ENCODE measurements at places on chromosomes 13 and 19.

GRCh38 chr13:75637181-75637750 is 1.1 kb downstream of the LMO7 start:
- H3K36me3 ChIP-seq = no peaks in the 10 kb centered on the region
- H3K4me1 ChIP-seq = no peaks in the 10 kb centered on the region
- H3K4me3 ChIP-seq = no peak overlapping the region
- H3K27me3 ChIP-seq = no peaks in the 10 kb centered on the region
- no peak overlapping the region for H3K27ac ChIP-seq

- no peak overlapping the region for H3K27ac ChIP-seq
- H3K36me3 ChIP-seq = no peaks in the 10 kb centered on the region
- H3K4me1 ChIP-seq = no peaks in the 10 kb centered on the region
- no peaks in the 10 kb centered on the region for H3K27me3 ChIP-seq
- DNase-seq = no peak
- no peak overlapping the region for H3K4me3 ChIP-seq
Measured at GRCh38 chr13:102195566-102196462, 206.0 kb downstream of the FGF14 start.

DNA sequence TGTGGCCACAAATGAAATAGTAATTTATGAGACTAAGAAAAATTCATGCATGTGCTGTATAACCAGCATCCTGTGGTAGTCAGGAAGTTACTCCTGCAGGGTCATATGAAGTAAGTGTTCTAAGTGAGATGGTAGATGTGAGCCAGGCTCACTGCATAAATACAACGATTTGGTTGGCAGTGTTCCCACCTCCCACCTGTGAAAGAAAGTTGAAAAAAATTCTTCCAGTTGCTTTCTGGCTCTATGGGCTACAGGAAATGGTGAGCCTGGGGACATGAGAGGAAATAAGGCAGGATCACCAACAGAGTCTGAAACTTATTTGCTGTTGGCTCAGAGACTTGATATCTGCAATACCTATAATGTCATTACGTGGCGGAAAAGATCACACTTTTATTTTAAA is 301.7 kb upstream of the SPRY2 start:
- H3K36me3 ChIP-seq = no peaks in the 10 kb centered on the region
- H3K27me3 ChIP-seq = no peaks in the 10 kb centered on the region
- no peak overlapping the region for H3K27ac ChIP-seq

- peaks cover under 1% of the 10 kb centered on the region for H3K4me1 ChIP-seq
- DNase-seq = no peak
- no peaks in the 10 kb centered on the region for H3K27me3 ChIP-seq
Measured at GRCh38 chr19:6232601-6233055, 47.1 kb downstream of the MLLT1 start.

DNA sequence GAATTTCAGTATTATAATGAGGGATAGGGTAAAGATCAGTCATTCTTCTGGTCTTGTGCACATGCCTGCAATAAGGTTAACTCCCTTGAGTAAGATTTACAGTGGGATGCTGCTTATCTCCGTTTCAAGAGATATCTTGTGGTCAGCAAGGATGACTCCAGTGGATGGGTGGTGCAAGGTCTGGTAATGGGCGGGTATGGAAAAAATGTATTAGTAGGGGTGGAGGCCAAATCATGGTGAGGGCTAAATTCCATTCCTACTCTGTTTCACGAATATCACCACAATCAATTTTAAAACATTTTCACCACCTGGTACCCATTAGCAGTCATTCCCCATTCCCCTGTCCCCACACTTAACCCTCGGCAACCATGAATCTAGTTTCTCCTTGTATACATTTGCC is 40.6 kb downstream of the CCDC122 start:
- no peaks in the 10 kb centered on the region for H3K27me3 ChIP-seq
- no peaks in the 10 kb centered on the region for H3K4me1 ChIP-seq
- DNase-seq = no peak
- H3K4me3 ChIP-seq = no peak overlapping the region
- no peak overlapping the region for H3K27ac ChIP-seq

DNA sequence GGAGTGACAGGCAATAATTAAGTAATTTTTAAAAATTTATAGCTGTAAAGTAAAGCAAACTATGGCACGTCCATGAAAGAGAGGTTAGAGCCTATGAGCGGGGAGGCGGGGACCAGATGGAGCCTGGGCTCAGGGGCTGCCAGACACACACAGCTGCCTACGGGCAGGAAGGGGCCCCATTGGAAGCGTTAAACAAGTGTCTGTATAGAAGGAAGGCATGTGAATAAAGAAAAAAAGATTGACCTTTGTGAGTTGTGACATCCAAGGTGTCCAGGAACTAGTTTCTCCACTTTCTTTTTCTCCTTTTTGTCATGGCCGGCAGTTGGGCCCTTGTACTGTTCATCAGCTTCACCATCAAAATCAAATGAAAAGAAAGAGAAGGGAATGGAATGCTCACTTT is 56.8 kb downstream of the LRCH1 start:
- H3K4me3 ChIP-seq = no peak overlapping the region
- DNase-seq = no peak
- H3K27ac ChIP-seq = no peak overlapping the region
- no peaks in the 10 kb centered on the region for H3K27me3 ChIP-seq
- H3K4me1 ChIP-seq = peaks cover 6% of the 10 kb centered on the region

GRCh38 chr19:13001502-13002165 is 6.4 kb downstream of the NFIX start:
- H3K4me1 ChIP-seq = no peaks in the 10 kb centered on the region
- no peak overlapping the region for H3K4me3 ChIP-seq
- no peaks in the 10 kb centered on the region for H3K36me3 ChIP-seq
- DNase-seq = no peak
- H3K27me3 ChIP-seq = no peaks in the 10 kb centered on the region

GRCh38 chr13:71619096-71619495 is 247.9 kb downstream of the DACH1 start:
- no peaks in the 10 kb centered on the region for H3K27me3 ChIP-seq
- no peak for DNase-seq
- H3K4me3 ChIP-seq = no peak overlapping the region
- no peaks in the 10 kb centered on the region for H3K4me1 ChIP-seq
- H3K36me3 ChIP-seq = no peaks in the 10 kb centered on the region
- no peak overlapping the region for H3K27ac ChIP-seq

DNA sequence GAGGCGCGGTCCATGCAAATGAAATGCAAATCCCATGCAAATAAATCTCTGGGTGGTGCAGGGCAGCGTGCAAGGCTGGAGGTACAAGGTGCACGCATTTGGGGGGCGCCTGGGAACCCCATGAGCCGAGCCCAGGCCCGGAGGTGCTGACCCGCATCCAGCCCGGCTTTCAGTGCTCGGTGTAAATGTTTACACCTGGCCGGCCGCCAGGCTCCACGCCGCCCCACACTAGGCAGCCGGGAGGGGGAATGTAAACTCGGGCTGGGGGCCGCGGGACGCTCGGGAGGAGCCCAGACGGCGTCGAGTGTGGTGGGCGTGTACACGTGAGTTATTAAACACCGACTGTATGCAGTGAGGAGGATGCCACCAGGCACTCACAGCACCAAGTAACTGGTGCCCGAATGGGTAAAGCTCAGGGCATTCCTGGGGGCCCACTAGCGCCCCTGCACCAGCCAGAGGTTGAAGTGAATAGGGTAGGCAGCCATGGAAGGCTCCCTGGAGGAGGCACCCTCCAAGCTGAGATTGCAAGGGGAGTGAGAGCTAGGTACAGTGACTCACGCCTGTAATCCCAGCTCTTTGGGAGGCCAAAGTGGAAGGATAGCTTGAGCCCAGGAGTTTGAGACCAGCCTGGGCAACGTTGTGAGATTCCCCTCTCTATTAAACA is 17.2 kb downstream of the FUT6 start:
- no peak for DNase-seq
- H3K4me3 ChIP-seq = no peak overlapping the region
- no peaks in the 10 kb centered on the region for H3K27me3 ChIP-seq
- H3K36me3 ChIP-seq = no peaks in the 10 kb centered on the region
- no peaks in the 10 kb centered on the region for H3K4me1 ChIP-seq

All from effector memory CD4-positive, alpha-beta T cell (primary cell).